Glutamatergic neuron (in vitro differentiated cells): ENCODE measurements at places on chromosomes 12 and 14. TPM values are rescaled to one million over a fixed set of nuclear protein-coding genes. Genes with fewer than 3 reads are reported as not detected.
A peak's percentile ranks its signal among the peaks of the same experiment; 100 is the strongest.

GRCh38 chr12:39816671-39817185, 197.1 kb upstream of the ABCD2 start:
- no peak overlapping the region for H3K27ac ChIP-seq
- no peak for DNase-seq
- no peak overlapping the region for H3K4me3 ChIP-seq

GRCh38 chr12:108689314-108690190, 41.8 kb downstream of the CORO1C start:
- H3K27ac ChIP-seq, result peak overlapping the region; percentile 98
- peak overlapping the region; percentile 37 for H3K4me3 ChIP-seq
- peaks cover 8% of the 10 kb centered on the region for H3K27me3 ChIP-seq
- no peak for DNase-seq
- H3K4me1 ChIP-seq, result peaks cover 53% of the 10 kb centered on the region

DNA sequence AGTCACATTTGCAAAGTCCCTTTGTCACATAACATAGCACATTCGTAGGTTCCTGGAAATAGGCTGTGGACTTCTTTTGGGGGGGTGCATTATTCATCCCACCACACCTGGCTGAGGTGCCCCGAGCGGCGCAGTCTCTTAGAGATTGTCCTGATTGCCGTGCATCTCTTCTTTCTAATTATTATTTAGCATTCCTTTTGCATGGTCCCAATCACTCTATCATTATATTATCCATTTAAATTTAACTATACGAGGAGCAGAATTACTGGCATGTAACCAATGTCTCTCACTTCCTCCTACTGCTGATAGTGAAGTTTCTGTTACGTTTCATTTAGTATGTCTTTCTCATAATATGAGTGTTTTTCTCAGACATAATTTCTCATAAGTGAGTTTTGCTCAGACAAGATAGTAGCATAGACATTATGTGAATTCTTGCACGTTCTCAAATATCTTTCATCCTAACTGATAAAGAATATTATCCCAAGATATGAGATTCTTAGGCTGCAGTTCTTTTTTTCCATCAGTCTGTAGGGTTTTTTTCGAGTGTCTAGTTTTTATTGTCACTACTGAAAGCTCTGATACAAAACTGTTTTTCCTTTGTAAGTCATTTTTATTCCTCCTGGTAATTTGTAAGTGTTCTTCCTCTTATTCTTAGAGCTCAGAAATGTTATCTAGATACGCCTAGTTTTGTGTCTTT, 444.3 kb downstream of the NELL2 start:
- DNase-seq, result no peak
- no peaks in the 10 kb centered on the region for H3K27me3 ChIP-seq
- no peak overlapping the region for H3K4me3 ChIP-seq
- H3K4me1 ChIP-seq, result no peaks in the 10 kb centered on the region
- H3K27ac ChIP-seq, result no peak overlapping the region
- no peaks in the 10 kb centered on the region for H3K36me3 ChIP-seq

The PLCZ1 gene
- not detected for total RNA-seq

- no peak for DNase-seq
- H3K27ac ChIP-seq, result no peak overlapping the region
- H3K4me3 ChIP-seq, result no peak overlapping the region
These were observed 141.1 kb downstream of the SLC41A2 start for GRCh38 chr12:104816845-104817503.

The SP7 gene
- not detected for total RNA-seq

The RNF212B gene
- total RNA-seq, result not detected

DNA sequence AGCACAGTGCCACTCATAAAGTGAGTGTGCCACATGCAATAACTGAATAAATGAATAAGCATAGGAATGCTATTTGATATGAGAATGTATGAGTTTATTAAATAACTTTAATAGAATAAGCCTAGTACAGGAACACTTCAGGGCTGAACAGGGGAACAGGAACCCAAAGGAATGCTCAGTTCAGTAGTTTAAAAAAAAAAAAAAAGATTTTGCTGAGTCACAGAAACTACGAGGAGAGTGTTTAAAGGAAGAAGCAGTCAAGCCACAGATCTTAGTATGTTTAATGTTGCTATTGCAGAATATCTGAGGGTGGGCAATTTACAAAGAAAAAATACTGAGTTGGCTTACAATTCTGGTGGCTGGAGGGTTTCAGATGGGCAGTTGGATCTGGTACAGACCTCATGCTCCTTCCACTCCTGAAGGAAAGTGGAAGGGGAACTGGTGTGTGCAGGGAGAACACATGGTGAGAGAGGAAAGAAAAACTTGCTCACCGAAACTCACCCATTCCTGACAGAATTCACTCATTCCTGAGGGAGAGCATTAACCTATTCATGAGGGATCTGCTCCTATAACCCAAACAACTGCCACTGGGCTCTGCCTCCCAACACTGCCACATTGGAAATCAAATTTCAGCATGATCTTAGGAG, 880.3 kb upstream of the MGAT4C start:
- H3K4me1 ChIP-seq, result no peaks in the 10 kb centered on the region
- no peaks in the 10 kb centered on the region for H3K27me3 ChIP-seq
- no peak overlapping the region for H3K27ac ChIP-seq
- H3K36me3 ChIP-seq, result no peaks in the 10 kb centered on the region
